ENCODE measurements at places on chromosomes 1 and 21. TPM values are rescaled to one million over a fixed set of nuclear protein-coding genes. Genes with fewer than 3 reads are reported as not detected.

BTBD8 gene
- 8.7 TPM for total RNA-seq

SLAMF9 gene
- not detected for total RNA-seq

CENPL gene
- total RNA-seq = 17.7 TPM

GBP4 gene
- total RNA-seq = 0.35 TPM

KCNK2 gene
- total RNA-seq = not detected

MIXL1 gene
- total RNA-seq = not detected

CD52 gene
- not detected for total RNA-seq

GPA33 gene
- not detected for total RNA-seq

NPR1 gene
- total RNA-seq = 0.92 TPM

FCAMR gene
- not detected for total RNA-seq

RIPK4 gene
- 20.2 TPM for total RNA-seq

HSD3B2 gene
- not detected for total RNA-seq

DNA sequence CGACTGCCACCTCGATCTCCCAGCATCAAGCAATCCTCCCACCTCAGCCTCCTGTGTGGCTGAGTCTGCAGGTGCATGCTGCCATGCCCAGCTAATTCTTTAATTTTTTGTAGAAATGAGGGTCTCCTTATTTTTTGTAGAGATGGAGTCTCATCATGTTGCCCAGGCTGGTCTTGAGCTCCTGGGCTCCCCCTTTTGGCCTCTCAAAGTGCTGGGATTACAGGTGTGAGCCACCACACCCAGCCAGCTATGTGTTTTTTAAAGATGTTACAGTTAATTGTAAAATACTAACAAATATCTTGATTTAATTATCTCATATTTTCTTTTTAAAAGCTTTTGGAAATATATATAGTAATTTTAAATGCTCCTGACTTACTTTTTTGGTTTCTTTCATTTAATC lies 181.3 kb upstream of the DMRTA2 start:
- no peak for DNase-seq

DNA sequence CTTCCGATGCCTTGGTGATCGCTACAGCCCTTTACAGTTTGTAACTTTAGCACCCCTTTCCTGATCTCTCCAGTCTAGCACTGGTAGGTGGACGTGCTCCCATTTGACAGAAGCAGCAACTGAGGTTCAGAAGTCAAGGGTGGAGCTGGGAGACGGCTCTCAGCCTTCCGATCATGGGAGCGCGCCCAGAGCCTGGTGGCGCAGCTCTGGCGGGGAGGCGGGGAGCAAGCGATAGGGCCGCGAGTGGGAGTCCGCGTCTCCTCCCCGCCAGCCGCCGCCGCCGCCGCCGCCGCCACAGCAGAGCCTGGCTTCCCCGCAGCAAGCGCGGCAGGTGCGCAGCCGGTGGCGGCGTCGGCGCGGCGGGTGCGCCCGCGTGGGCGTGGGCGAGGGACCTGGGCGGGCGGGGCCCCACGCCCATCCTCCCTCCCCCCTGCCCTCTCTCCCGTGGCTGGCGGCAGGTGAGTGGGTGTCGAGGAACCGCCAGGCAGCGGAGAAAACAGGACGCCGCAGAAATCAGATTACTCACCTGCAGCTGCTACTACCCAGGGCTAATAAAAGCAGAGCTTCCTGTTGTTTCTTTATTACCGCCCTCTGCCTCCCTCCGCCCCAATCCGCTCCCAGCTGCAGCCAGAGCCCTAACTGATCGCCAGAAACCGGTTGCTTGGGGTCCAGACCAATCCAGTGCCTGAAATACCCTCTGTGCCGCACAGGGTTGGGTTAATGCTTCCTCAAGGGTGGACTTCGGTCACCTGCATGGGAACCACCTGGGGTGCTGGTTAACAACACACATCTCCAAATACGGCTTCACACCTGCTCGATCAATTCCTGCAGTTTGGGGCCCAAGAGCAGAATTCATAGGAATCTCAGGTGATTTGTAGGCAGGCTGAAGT lies 60.2 kb upstream of the ID3 start:
- DNase-seq = no peak

- DNase-seq = no peak
These were observed 16.6 kb upstream of the PTP4A2 start for GRCh38 chr1:31954607-31955283.

DNA sequence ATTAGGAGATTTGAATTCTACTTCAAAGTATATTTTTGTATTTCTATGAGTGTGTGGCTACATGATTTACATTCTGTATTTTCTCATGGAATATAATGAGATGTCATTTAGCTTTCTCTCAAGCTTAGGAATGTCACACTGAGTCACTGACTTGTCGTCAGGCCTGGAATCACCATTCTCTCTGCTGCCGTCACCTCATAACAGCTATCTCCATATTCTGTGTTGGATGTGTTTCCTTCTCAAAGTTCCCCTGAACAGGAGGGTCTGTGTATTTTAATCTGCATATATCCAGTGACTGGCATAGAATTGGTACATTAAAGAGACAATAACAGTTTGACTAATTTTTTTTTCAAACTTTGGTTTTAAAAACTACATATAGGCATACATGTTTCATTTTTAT lies 35.9 kb downstream of the LYPLAL1 start:
- DNase-seq = no peak

GRCh38 chr1:210456731-210457255 lies 128.1 kb downstream of the HHAT start:
- DNase-seq = no peak

GRCh38 chr21:25371841-25372425 lies 235.3 kb downstream of the MRPL39 start:
- DNase-seq = no peak

- DNase-seq = no peak
These were observed 8.7 kb downstream of the SYNJ1 start for GRCh38 chr21:32719085-32719484.

DNA sequence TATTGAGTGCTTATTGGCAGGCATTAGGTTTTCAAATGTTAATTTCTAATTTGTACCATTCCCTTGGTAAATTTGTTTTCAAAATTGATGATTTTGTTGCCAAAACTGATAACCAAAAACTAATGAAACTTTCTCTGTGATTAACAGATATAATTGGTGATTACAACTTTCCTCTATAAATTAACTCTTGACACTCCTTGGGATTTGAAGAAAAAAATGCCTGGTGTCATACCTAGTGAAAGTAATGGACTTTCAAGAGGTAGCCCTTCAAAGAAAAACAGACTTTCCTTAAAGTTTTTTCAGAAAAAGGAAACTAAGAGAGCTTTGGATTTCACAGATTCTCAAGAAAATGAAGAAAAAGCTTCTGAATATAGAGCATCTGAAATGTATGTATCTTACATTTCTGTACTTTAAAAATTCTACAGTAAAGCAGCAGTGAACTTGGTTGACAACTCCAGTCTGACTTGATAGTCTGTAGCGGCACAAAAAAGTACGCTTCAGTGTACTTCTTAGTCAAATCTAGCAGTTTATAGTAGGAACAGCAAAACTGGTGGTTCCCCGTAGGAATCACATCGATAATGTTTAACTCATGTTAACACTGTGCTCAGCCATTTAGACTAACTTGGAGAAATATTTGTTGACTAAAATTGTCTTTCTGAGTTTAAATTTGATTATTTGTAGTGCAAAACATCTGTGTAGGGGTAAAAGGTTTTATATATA lies 3.0 kb downstream of the USP1 start:
- peak; percentile 52 for DNase-seq

DNA sequence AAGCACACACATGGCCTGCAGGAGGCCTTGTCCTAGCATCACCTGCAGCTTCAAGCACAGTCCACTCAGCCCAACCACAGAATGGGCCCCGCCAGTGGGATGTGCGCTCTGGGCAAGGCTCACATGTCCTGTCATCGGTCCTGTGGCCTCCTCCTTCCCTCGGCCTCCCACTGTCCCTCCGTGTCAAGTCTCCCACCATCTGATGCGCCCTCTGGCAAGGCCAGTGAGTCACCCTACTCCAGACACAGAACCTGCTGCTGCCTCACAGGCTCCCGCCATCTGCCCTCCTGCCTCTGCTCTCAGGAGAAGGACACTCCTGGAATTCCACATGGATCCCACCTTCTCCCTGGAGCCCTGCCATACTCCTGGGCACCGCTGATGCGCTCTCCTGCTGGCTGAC lies 14.2 kb downstream of the KCNAB2 start:
- no peak for DNase-seq

GRCh38 chr1:27403931-27404330 lies 11.5 kb downstream of the GPR3 start:
- no peak for DNase-seq

DNA sequence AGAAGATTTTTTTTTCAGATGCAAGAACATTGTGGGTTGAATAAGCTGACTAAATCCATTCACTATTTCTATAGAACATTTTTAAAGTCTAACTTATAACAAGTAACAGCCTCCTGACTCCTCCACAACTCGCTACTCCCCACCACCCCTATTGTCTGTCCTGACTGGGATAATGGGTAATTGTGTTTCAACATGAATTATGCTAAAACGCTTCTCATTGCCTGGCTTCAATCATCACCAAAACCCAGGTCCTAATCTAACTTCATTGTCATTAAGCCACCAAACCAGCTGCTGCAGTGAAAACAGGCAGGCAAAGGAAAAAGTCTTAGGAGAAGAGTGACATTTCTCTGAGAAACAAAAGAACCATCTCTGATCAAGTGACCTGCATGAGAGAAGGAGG lies 30.0 kb downstream of the TNR start:
- DNase-seq = no peak

DNA sequence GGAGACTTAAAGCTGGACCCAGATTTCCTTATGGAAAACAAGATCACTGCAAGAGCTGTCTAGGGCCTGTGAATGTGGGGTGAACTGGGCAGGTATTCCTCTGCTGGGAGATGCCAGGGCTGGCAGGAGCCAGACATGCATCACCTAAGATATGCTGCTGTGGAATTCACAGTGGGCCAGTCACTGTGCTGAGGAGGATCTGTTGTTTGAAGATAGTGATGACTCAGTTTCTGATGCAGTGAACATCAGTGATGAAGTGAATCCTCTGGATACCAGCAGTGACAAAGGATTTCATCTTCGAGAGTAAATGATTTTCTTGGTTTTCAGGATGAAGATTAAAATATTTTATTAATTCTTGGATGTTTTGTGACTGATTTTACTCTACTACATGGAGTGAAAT lies 29.9 kb upstream of the CAMSAP2 start:
- peak; percentile 12 for DNase-seq

DNA sequence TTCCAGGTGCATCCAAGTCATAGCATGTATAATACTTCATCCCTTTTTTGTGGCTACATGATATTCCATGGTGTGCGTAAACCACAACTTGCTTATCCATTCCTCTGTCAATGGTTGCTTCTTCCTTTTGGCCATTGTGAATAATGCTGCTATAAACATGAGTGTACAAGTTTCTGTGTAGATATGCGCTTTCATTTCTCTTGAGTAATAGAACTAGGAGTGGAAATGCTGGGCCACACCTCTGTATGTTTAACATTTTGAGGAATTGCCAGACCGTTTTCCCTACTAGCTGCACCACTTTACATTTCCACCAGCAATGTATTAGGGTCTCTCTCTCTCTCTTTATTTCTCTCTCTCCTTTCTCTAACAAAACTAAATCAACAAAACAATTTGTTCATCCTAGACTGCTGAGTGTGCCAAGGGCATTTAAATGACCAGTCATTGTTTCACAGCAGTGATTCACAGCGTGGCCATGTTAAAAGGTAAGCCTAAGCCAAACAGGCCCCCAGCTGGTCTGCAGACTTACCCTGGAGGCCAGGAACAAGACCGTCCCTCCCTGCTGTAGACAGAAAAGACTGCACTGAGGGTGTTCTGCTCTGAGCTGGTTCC lies 53.2 kb upstream of the LYST start:
- peak; percentile 56 for DNase-seq

- no peak for DNase-seq
These were observed 18.3 kb upstream of the IL6R start for GRCh38 chr1:154386643-154387352.

DNA sequence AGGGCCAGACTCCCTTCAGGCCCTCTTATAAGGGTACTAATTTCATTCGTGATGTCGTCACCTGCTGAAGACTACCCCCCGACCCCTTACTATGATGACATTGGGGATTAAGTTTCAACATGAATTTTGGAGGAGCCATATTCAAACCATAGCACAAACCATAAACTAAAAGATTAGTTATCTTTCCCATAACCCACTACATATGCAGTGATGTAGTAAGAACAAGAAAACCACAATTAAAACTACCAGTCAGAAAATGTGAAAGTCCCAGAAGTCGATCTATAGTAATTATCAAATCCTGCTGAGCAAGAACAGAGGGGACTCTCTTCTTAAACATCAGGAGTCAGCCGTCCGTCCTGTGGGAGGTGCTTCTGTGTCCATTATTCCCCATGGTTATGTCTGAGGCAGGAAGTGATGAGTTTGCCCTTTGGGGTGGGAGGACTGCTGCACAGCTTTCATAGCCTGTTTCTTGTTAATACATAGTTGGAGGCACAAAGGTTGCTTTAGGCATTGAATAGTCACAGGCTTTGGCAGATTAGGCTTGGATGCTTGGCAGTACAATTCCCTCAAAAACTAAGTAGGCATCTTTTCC lies 35.9 kb upstream of the PTGFRN start:
- no peak for DNase-seq

DNA sequence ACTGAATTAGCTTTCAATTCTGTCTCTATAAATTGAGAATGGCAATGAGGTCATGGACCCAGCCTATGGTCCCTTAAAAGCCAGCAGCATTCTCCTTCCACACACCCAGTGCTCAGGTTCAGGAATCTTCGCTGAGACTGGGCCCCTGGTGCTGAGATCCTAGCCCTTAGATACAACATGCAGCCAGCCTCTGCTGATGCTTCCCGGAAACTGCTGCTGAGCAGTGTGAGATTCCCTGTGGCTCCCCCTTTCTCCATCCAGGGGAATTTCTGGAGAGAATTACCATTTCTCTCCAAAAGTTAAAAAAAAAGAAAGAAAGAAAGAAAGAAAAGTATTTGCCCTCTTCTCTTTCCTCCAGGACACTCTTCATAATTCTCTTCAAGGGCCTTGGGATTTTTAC lies 31.7 kb upstream of the RALGPS2 start:
- no peak for DNase-seq

DNA sequence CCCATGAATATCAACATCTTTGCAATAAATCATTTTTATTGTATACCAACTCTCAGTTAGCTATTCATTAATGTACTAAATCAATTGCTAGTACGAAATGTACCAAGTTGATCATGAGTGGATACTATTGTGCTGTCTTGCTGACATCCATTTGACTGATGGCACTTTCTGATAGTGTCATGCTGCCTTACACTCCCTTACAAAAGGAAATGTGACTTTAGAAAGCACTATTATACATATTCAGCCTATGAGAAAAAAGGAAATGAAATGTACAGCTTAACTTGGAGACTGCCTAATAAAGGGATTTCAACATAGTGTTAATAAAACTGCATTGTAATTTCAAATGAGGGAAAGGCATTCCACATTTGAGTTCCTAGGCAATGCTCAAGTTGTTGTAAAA lies 52.2 kb downstream of the PLA2G4A start:
- no peak for DNase-seq

- DNase-seq = peak; percentile 13
These were observed 38.1 kb downstream of the TNFRSF9 start for GRCh38 chr1:7902478-7903085.
